ENCODE measurements at places on chromosomes 16 and 17.

GRCh38 chr16:54027995-54028394 is 258.6 kb downstream of the IRX3 start:
- no peak for DNase-seq

DNA sequence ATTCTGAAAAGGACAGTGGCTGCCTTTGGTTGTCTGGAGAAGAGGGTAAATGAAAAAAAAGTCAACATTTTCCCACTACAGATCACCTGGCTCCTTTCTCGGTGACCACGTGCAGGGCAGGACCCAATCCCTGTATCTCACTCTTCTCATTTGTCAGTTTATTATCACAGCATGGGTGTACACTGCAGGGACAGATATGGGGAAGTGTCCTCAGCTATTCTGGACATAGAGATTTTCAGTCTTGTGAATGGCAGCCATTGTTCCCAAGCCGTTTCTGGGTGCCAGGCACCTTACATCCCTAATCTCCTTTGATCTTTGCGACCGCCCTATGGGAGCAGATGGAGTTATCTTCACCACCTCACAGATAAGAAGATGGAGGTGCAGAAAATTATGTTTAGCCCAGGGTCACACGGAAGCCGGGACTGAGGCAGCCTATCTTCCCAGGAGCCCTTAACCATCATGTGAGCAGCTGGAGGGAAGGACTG is 7.2 kb downstream of the ADORA2B start:
- DNase-seq = no peak

GRCh38 chr17:7839876-7840261 is 5.9 kb downstream of the KDM6B start:
- DNase-seq = no peak

DNA sequence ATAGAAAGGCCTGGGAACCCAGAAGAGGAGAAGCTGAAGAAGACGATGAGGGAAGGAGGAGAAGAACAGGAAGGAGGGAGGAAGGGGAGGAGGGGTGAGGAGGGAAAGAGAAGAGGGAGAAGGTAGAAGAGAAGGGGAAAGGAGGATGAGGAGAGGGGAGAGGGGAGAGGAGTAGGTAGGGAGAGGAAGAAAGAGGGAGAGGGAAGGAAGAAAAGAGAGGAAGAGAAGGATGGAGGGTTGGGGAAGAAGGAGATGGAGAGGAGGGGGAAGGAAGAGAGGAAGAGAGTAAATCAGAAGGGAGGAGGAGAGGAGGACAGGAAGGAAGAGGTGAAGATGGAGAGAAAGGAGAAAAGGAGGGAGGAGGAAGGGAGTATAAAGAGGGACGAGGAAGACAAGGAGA is 109.6 kb upstream of the IRX6 start:
- DNase-seq = no peak

DNA sequence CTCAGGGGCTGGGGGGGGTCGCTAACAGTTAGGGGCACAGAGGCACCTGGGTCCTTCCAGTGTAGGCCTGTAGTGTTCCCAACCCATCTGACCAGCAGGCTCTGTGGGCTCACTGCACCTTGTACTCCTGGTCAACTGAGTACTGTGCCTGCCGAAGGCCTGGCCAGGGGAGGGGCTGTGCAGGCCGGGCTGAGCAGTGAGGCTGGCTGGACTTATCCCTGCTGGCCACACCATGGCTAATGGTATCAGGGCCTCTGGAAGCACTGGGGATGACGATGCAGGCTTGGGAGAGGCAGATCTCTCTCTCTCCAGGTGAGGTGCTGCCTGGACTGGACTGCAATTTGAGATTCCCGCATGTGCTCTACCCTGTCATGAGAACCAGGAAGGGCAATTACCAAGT is 58.9 kb upstream of the SDK2 start:
- DNase-seq = no peak

DNA sequence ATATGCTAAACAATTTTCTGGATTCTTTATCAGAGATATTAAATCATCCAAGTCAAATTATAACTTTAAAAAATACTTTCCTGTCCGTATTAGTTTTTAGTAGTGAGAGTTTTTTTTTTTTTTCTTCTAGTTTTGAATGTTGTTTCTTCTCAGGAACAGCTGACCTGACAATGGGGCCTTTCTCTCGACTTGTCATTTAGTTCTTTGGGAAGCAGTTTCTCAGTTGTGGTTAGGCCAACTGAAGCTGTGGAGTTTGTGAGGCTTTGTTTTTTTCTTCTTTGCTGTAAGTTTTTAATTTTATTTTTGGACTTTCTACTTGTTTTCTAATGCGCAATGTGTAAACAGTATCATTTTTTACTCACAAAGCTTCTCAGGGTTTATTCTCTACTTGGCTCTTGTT is 140.8 kb downstream of the FTO start:
- no peak for DNase-seq

DNA sequence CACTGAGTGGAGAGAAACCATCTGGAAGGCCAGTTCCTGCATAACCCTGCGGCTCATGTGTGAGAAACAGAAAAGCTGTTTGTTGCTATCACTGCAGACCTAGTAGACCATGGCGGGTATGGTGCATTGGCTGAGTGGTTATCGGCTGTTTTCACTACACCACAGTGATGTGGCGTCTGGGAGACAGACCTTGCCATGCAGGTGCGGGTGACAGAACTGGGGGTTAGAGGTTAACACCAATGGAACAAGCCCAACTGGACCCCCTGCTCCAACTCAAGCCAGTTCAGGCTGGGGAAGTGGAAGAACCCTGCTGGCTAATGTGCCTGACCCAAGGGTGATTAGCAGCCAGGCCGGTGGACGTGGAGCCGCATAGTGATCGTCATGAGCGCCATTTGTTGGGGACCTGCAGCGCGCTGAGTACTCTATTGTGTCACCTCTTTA is 91.9 kb downstream of the IRF8 start:
- DNase-seq = peak; percentile 22

- no peak for DNase-seq
Measured at GRCh38 chr16:89352091-89352681, 134.7 kb downstream of the ZNF778 start.

GRCh38 chr17:30137158-30137557 is 20.5 kb downstream of the NSRP1 start:
- no peak for DNase-seq

DNA sequence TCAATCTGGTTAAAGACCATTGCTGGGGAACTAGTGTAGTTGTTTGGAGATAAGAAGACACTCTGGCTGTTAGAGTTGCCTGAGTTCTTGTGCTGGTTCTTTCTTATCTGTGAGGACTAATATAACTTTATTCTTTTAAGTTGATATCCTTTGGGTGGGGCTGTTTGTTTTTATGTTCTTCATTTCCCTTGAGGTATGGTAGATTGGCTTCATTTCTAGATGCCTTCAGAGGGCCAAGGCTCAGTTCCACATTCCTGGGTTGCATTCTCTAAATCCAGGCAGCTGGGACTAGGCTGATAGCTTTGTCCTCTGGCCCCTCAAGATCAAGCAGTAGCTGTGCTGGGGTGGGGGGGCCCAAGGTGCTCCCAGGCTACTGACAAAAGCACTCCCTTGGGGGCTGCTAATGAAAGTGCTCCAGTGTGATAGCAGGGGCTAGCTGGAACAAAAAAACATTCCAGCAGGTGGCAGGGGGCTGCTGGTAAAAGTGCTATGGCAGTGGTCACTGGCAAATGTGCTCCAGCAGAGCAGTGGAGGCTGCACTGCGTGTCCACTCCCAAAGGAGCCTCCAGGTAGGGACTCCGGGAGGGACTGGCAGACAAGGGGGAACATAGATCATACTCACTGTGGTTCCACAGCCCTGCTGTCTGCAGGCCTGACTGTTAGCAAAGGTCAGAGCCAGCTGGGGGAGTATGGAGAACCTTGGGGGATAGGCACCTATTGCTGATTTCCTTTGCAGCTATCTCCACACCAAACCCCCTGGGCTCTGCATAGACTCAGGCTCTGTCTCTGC is 45.9 kb upstream of the KCNJ16 start:
- no peak for DNase-seq

DNA sequence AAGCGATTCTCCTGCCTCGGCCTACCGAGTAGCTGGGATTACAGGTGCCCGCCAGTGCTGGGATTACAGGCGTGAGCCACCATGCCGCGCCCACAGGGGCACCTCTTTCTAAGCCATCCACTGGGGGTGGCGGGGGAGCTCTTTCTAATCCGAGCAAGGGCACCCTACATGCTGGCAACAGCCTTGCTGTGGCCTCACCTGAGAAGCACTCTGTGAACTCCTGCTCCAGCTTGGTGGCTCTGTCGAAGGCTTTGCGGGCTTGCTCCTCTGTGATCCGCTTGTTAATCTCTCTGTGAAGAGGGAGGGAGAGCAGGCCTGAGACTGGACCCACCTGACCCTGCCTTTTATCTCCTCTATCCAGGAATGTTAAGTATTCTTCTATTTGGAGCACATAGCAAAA is 11.9 kb upstream of the ASGR1 start:
- no peak for DNase-seq

Data from activated T-cell treated with anti-CD3 and anti-CD28 coated beads, Interleukin-2, amount 50 U/mL, for 48 hours (primary cell).